ENCODE measurements at places on chromosomes 5 and 9. TPM values are rescaled to one million over a fixed set of nuclear protein-coding genes. Genes with fewer than 3 reads are reported as not detected.

The SLC6A19 gene
- polyA plus RNA-seq: not detected

The ARHGEF28 gene
- 2.3 TPM for polyA plus RNA-seq

The PDCD1LG2 gene
- polyA plus RNA-seq: 16.9 TPM

The TGFBI gene
- polyA plus RNA-seq: 525 TPM

The SNCAIP gene
- 1.3 TPM for polyA plus RNA-seq

The STK32A gene
- polyA plus RNA-seq: 0.16 TPM

The MYMK gene
- polyA plus RNA-seq: not detected

The NR2F1-AS1 gene
- 29.6 TPM for polyA plus RNA-seq

The UNC5A gene
- 0.01 TPM for polyA plus RNA-seq

The ITGA2 gene
- polyA plus RNA-seq: 32.9 TPM

The GPR107 gene
- 43.5 TPM for polyA plus RNA-seq

The TRPM3 gene
- polyA plus RNA-seq: 0.05 TPM

All from fibroblast of lung (primary cell).